SIG-M5 (cell line): ENCODE measurements at places on chromosomes 6 and 20.
A peak's percentile ranks its signal among the peaks of the same experiment; 100 is the strongest.

GRCh38 chr20:12056839-12057238 lies 139.1 kb downstream of the BTBD3 start:
- no peak for DNase-seq

GRCh38 chr6:126118058-126118755 lies 131.9 kb downstream of the TRMT11 start:
- DNase-seq = no peak

DNA sequence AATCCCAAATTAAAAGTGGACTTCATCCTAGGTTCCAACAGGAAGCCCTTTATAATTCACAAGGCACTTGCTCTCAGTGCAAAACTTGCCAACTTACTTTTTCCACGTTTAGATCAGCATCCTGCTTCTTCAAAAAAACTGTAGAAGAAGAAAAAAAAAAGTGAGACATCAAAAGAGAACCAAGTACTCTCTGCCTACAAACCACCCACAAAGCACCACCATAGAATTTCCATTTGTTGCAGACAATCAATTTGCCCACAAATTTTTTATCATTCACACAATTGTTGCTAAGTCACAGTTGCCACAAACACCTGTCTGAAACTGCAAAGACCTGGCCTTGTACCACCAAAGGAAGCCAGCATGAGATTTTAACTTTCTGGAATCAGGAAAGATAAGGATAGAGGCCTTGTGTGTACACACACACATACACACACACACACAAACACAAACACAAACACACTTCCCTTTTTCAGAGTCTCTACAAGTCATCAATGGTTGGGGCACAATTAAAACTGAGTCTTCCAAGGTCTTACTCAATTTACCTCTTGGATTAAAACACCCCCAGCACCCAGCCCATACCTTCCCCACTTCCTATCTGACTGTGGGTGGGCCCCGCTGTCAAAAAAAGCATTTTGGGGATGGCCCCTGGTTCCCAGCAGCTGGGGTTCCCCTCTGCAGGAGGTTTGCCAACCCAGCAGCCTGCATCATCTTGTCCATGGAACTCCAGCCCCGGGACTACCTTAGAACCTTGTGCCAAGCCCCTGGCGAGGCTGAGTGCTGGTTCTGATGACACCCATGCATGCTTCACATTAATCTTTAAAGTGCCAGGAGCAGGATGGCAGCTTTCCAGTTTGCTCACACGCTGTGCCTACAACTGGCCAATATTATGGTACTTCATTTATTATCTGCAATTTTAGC lies 26.5 kb downstream of the FYN start:
- DNase-seq = no peak

DNA sequence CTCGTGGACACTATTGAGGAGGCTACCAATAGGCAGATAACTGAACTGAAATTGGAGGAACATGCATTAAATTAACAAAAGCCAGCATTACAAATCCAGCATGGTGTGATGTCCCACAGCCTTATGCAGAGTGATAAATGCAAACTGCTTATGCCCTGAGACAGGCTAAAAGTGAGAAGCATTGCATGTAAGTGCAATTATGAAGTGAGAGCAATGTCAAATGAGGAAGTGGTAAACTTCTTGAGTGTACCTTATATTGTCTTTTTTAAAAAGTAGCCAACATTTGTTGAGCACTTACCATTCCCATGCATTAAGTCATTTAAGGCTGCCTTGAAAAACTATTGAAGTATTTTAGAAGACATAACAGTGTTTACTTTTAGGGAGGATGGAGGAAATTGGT lies 212.2 kb downstream of the TBC1D7 start:
- no peak for DNase-seq

DNA sequence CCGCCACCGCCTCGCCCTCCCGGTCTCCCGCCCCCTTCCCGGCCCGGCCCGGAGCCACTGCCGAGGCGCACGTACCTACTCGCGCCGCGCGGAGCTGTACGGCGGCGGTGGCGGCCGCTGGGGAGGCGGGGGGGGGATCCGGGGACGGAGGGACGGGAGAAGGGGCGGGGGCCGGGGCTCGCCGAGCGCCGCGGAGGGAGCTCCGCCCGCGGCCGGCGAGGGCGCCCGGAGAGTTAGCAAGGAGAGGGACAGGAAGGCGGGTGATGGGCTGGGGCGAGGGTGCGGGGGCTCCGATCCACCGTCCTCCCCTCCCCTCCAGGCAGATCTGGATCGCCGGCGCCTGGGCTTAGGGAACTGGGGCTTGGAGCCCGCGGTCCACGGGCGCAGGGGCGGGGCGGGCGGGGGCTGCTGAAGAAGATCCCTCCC lies 548 bp upstream of the TMEM74B start:
- no peak for DNase-seq

GRCh38 chr6:21023210-21023609 lies 489.0 kb downstream of the CDKAL1 start:
- no peak for DNase-seq

DNA sequence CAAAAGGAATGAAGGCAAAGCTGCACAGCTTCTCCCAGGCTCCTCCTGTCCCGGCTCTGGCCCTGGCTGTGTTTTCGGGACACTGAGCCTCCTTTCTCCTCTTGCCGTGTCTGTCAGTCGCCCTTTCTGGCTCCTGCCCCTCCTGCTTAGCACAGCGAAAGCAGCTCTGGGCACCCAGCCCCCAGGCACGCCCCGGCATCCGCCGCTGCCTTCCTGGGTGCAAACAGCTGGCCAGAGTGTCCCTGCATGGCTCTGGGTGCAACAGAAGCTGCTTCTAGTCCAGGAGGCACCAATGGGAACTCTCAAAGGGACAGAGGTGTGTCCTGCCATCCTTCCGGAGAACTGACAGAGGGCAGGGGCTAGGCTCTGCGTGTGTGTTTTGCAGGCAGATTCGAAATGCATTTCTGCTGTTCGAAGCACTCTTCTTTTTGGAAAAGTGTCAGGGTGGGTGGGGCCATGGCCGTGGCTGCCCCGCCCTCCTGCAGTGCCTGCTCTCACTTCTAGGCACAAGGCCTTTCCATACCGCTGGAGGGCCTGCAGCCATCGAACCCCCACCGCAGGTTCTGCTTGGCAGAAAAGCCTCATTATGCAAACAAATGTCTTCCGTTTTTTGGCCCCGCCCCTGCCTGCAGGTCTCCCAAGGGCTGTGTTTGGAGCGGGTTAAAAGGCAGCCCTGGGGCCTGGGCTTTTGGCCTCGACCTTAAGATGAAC lies 15.5 kb downstream of the COL9A3 start:
- peak; percentile 87 for DNase-seq

- no peak for DNase-seq
Observed at GRCh38 chr6:131831392-131831791, 23.6 kb downstream of the ENPP1 start.

- DNase-seq = no peak
Observed at GRCh38 chr6:146813554-146813953, 214.8 kb downstream of the ADGB start.

DNA sequence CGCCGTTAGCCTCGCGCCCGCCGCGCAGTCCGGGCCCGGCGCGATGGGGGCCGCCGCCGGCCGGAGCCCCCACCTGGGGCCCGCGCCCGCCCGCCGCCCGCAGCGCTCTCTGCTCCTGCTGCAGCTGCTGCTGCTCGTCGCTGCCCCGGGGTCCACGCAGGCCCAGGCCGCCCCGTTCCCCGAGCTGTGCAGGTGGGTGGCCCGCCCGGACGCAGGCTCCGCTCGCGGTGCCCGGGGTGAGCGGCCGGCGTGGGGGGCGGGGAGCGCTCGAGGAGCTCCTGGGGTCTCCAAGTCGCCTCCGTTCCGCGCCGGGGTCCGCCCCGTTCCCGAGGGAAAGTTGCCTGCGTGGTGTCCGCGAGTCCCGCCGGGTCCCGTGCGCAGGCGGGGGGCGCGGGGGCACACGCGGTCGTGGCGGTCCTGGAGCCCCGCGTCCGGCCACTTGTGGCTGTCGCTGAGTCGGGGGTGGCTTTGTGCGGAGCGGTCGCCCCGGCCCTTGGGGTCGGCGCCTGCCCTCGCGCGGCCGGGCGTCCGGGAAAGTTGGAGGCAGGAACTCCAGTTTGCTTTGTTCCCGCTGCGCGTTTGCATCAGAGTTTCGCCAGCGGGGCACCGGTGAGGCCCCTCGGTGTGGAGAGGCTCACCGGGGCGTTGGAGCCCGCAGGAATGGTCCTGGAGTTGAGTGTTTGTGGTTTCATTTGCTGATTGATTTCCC lies 476 bp downstream of the IGF2R start:
- no peak for DNase-seq

DNA sequence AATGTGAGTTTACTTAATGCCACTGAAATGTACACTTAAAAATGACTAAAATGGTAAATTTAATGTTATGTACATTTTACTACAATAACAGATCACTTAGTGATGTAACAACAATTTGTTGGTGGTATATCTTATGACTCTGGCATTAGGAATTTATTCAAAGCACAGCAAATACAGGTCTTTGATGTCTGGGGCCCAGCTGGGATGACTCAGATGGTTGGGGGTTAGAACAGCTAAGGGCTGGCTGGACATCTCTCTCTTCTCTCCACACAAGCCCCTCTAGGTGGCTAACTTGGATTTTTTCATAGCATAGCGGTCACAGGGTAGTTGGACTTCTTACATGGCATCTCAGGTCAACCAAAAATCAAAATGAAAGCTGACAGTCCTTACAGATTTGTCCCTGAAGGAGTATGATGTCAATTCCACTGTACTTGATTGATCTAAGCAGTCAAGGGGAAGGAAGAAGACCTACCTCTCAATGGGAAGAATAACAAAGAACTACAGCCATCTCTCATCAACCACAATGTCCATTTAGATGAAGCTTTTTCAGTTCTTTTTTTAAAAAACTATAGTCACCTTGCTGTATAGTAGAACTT lies 37.5 kb upstream of the LCA5 start:
- no peak for DNase-seq

- DNase-seq = no peak
Observed at GRCh38 chr6:127969701-127970100, 68.8 kb upstream of the THEMIS start.
